ENCODE measurements at places on chromosomes 5 and 9.

- DNase-seq = no peak
Observed at GRCh38 chr5:158816011-158816696, 283.6 kb downstream of the EBF1 start.

GRCh38 chr5:88145221-88145610 is 123.4 kb downstream of the TMEM161B start:
- DNase-seq = no peak

DNA sequence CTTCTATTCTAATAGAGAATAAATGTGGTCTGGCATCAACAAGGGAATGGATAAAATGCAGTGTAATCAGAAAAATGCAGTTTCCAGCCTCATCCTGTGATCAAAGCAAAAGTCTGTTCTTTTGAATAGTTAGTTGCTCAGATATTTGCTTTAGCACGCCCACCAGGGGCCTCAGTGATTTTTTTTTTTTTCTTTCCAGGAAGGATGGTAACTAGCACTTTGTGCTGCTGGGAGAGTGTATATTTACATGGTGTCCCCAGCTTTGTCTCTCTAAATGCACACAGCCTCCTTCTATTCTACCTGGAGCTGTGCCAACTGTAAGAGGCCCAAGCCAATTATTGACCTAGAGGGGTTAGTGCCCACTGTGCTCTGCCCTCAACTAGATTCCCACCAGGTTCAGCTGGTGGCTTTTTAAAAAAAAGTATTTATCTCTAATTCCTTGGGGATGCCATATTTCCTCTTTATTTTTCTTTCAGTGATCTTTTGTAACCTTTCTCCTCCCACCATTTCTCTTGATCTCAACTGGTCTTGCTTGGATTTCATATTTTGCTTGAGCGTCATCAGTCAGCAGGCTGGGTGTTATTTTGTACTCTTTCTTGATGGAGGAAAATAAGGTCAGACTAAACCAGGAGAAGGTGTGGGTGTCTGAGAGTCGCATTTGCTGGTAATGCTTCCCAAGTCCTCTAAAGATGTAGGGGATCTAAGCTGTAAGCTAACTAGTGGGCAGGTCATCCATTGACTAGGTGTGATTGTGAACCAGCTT is 193.0 kb upstream of the C9orf72 start:
- no peak for DNase-seq

DNA sequence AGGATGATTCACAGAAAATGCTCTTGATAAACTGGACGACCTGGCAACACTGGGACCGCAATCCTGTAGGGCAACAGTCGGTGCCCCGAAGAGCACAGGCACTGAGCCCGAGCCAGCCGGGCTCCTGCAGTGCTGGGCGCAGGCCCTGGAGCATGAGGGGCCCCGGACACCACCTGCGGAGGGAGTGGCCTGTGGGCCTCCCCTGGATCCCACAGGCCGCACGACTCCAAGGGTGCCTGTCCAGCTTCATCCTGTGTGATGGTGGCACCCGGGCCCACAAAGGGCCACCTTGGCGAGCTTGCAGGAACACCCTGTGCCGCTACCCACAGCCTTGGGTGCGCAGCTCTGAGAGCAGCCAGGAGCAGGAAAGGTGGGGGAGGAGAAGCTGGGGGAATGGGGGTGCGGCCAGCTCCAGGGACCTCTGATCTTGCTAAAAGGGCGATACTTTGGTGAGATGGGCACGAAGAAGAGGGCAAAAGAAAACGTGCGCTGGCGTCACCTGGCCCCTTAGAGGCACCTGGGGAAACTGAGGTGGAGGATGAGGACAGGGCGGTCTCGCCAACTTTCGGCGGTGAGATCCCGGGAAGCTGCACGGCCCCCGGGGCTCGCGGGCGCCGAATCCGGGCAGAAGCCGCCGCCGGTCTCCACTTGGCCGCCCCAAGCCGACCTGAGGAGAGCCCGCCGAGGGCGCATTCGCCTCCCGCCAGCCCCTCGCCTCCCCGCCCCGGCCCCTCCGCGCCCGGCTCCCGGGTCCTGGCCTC is 722 bp downstream of the TBC1D9B start:
- peak; percentile 35 for DNase-seq

- no peak for DNase-seq
Observed at GRCh38 chr9:112421771-112422222, 41.9 kb downstream of the HSDL2 start.
